ENCODE measurements at places on chromosomes 7 and 10. TPM values are rescaled to one million over a fixed set of nuclear protein-coding genes. Genes with fewer than 3 reads are reported as not detected.

PPP1R3A gene
- polyA plus RNA-seq, result not detected

MMD2 gene
- polyA plus RNA-seq, result not detected

- DNase-seq, result no peak
These were observed 207.2 kb upstream of the GPR26 start for GRCh38 chr10:123458933-123459332.

GRCh38 chr7:8434290-8435002, 1.0 kb downstream of the NXPH1 start:
- no peak for DNase-seq

DNA sequence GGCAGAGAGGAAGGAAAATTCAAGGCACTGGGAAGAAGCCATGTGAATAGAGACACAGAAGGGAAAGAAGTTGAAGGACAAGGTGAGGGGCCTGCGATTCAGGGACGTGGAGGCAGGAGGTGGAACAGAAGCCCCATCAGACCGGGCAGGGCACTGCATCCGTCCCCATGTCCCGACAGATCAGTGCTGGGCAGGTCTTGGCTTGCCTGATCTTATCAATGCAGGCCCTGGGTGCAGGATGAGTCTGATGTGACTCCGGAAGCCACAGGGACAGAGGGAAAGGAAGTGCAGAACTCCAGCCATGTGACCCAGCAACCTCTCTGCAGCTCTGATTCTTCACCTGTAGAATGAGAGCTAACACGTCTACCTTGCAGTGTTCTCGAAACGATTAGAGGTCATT, 136.2 kb upstream of the CTBP2 start:
- no peak for DNase-seq

GRCh38 chr10:129194181-129194870, 272.7 kb upstream of the MGMT start:
- DNase-seq, result no peak

DNA sequence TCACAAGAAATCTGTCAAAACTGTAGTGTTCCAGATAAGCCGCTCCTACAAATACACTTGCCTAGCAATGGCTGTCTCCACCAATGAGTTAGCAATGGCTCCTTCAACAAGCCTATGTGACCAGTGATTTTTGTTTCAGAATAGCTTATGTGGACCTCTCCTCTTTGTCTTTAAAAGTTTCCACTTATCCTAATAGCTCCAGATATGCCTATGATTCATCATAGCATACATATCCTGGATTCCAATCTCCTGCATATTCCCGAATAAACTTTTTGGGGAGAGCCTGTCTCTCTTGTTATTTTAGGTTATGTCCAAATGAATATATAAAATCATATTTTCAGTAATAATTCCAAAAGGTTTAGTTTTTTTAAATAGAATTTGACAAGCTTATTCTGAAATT, 510.6 kb downstream of the ARL4A start:
- no peak for DNase-seq

GRCh38 chr7:134594877-134595276, 46.0 kb downstream of the AKR1B15 start:
- no peak for DNase-seq

- DNase-seq, result no peak
These were observed 23.2 kb upstream of the MALSU1 start for GRCh38 chr7:23275912-23276311.

Measured in lung (tissue), 17 donors.